ENCODE measurements at places on chromosomes 12 and 14. TPM values are rescaled to one million over a fixed set of nuclear protein-coding genes. Genes with fewer than 3 reads are reported as not detected.

Gene LIN7A
- total RNA-seq, result not detected

Gene SPPL3
- 22.2 TPM for total RNA-seq

GRCh38 chr12:12249216-12250050 is 17.4 kb downstream of the LRP6 start:
- H3K27ac ChIP-seq, result no peak overlapping the region
- H3K4me1 ChIP-seq, result peaks cover 14% of the 10 kb centered on the region
- no peaks in the 10 kb centered on the region for H3K27me3 ChIP-seq
- no peak overlapping the region for H3K4me3 ChIP-seq
- peaks cover under 1% of the 10 kb centered on the region for H3K36me3 ChIP-seq
- no peak for DNase-seq

DNA sequence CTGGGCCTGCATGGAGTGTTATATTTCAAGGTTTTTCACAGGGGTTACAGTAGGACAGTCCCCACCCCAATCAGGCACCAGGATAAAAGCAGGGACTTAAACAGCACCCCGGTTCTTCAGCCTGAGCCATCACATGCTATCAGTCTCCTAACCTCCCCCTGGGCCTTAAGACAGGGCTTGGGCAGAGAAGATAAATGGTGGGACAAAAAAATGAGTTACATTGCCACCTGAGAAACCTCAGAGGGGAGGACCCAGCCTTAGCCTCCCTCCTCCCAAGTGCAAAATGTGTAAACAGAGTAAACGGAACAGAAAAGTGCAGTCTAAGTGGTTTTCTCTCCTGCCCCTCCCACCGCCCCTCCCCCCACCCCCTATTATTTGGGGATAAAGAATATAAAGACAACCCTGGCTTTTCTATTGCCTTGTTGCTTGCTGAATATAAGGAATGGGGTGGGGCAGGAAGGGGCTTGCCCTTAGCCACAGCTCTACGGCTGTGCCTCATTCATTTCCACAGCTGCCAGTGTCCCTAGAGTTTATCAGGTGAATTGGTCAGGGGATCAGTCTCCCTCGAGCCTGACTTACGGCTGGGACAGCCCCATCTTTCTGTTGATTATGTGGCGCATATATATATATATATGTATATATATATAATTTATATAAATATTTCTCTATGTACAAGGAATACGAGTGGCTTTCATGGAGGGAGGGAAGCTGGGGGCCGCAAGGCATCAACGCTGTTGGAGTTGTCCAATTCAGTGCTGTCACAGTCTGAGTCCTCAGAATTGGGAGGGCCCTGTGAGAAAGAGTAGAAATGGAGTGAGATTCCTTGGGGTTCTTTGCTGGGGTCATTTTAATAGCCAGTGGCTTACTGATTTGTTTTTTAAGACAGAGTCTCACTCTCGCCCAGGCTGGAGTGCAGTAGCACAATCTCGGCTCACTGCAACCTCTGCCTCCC is 18.5 kb downstream of the MAP3K12 start:
- H3K36me3 ChIP-seq, result peaks cover 32% of the 10 kb centered on the region
- no peak overlapping the region for H3K27ac ChIP-seq
- no peak for DNase-seq
- H3K27me3 ChIP-seq, result no peaks in the 10 kb centered on the region
